Tongue (tissue), 3 donors: ENCODE measurements at places on chromosomes 13 and 19.

DNA sequence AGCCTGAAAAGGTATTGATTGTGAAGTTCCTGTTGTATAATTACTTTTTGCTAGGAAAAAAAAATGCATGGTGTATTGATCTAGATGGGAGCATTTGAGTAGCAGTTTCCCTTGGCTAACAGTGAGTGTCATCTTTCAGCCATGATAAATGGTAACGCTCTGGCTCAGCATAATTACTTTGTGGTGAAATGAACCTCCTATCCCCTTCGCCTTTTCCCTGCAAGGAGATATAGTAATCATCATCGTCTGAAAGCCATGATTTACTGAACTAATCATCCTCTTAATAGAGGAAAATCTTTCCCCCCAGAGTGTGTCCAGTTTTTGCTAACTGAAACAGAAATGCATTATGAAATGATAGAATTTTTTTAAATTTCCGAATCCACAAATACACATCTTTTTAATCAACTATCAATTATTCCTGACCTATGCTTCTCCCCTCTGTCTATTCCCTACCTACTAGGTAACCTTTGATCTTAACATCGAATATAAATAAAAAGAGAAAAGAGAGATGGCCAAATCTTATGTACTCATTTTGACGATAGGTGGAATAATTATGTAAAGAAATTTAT is 88.7 kb downstream of the MAB21L1 start:
- no peak for DNase-seq

- DNase-seq: peak; percentile 51
These were observed 4.3 kb downstream of the NDFIP2 start for GRCh38 chr13:79485014-79485811.

DNA sequence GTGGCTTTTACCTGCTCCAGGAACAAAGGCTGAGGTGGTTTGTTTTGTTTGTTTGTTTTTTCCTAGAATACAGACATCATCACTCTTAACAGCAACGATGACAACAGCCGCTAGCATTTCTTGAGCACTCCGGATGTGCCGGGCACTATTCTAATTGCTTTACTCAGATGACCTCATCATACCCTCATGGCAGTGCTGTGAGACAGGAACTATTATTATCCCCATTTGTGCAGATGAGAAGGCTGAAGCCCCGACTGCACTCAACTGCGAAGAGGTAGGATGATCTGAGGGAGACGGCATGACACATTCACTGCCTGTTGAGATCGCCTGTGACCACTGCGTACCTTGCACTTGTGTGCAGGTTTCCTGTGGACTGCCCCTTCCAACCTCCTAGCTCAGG is 66.5 kb downstream of the CCDC70 start:
- peak; percentile 50 for DNase-seq

GRCh38 chr19:28914173-28914572 is 298.8 kb downstream of the UQCRFS1 start:
- DNase-seq: no peak

DNA sequence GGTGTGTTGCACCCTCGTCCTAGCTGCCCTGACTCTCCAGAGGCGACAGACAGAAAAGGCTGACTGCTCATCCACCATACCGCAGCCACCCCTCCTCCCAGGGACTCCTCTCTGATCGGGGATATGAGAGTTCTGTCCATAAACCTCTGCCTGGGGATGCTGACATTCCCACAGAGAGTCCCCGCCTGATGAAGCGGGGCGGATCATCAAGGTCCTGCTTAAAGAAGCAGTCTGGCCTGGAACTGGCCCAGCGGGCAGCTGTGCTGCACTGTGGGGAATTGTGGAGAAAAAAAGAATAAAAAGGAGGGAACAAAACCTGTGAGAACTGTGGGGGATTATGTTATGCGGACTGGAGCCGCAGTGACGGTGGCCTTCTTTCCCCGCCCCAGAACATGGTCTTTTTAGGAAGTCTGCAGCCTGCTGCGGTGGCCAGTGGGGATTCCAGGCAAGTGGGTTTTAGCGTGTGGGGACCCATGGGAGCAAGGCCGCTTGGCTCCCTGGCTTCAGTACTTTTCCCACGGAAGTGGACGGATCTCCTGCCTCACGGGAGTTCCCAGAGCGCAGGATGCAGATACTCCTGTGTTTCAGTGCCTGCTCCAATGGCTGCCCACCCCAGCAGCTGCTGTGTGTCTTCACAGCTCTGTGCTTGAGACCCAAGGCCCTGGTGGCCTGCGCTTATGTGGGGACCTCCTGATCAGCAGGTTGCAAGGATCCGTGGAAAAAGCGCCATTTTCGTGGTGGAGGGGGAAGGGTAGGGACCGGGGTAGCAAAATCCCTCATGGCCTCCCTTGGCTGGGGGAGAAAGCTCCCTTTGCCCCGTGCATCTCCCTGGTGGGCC is 1456.2 kb upstream of the SLC10A2 start:
- DNase-seq: no peak

DNA sequence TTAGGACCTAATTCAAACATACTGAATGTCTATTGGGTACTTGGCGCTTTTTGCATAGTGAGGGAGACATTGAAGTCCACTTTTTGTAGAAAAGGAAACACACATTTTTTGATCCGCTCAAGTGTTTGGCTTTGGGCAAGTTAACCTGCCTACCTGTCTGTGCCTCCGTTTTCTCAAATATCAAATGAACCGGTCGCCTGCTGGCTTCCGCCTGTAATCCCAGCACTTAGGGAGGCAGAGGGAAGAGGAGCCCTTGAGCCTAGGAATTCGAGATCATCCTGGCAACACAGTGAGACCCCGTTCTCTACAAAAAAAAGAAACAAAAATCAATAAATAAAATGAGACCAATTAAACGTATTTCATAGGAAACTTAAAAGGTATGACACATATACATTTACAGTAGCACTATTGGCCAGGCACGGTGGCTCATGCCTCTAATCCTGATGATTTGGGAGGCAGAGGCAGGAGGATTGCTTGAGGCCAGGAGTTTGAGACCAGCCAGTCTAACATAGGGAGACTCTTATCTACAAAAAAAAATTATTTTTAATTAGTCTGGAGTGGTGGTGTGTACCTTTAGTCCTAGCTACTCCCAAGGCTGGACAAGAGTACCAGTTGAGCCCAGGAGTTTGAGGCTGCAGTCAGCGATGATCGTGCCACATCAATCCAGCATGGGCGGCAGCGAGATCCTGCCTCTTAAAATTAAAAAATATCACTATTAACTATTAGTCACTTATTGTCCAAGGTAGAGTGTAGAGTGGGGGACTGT is 1.3 kb downstream of the RAD23A start:
- no peak for DNase-seq

DNA sequence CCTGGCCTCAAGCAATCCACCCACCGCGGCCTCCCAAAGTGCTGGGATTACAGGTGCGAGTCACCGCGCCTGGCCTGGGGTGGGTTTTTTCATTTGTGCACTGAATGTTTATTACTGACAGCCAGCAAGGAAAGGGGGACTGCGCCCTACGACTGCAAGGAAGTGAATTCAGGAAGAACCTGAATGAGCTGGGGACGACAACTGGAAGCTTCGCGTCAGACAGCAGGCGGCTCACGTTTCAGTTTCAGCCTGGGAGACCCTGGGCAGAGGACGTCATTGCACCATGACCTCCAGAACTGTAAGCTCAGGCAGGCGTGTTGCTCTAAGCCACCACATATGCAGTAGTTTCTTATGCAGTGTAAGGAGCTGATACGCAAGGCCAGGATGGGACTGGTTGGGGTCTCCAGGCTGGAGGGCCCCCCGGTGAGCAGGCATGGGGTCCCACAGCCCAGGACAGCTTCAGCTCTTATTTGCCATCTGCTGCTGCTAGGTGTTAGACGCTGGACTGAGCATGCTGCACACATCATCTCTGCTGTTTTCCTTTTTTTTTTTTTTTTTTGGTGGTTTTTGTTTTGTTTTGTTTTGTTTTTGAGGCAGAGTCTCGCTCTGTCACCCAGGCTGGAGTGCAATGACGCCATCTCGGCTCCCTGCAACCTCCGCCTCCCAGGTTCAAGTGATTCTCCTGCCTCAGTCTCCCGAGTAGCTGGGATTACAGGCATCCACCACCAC is 66.6 kb downstream of the GADD45B start:
- DNase-seq: peak; percentile 61
